T-helper 2 cell (primary cell): ENCODE measurements at places on chromosomes 4 and X.

- DNase-seq = no peak
These were observed 34.1 kb downstream of the SMPX start for GRCh38 chrX:21723814-21724213.

DNA sequence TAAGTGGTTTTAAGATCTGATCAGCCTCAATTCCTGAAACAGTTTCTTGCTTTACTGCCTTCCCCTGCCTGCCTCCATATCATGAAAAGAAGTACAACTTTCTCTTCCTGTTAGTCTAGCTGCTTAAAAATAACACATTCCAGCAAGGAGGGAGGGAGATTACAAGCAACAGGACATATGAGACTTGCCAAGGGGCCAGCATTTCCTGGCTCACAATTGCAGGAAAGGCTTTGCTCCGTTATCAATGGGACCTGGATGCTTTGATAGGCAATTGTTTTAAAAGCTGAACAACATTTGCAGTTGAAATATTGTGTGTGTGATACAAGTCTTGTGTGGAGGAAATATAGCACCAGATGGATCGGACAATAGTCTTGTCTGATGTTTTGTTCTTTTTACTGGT, 425.0 kb downstream of the FAT4 start:
- no peak for DNase-seq

DNA sequence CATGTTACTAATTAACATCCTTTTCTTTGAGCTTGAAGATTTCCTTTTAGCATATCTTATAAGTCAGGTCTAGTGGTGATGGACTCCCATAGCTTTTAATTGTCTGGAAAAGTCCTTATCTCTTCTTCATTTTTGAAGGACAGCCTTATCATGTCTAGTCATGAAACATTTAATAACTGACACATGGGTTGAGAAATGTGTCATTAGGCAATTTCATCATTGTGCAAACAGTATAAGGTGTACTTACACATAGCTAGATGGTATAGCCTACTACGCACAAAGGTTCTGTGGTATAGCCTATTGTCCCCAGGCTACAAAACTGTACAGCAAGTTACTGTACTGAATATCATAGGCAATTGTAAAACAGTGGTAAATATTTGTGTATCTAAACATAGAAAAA, 34.5 kb upstream of the ALG13 start:
- no peak for DNase-seq

- no peak for DNase-seq
These were observed 16.3 kb downstream of the SYNPO2 start for GRCh38 chr4:118904935-118905334.
